KBM-7 (cell line): ENCODE measurements at places on chromosomes 16 and 17.

- DNase-seq = no peak
These were observed 119.6 kb upstream of the PMFBP1 start for GRCh38 chr16:72291531-72291981.

DNA sequence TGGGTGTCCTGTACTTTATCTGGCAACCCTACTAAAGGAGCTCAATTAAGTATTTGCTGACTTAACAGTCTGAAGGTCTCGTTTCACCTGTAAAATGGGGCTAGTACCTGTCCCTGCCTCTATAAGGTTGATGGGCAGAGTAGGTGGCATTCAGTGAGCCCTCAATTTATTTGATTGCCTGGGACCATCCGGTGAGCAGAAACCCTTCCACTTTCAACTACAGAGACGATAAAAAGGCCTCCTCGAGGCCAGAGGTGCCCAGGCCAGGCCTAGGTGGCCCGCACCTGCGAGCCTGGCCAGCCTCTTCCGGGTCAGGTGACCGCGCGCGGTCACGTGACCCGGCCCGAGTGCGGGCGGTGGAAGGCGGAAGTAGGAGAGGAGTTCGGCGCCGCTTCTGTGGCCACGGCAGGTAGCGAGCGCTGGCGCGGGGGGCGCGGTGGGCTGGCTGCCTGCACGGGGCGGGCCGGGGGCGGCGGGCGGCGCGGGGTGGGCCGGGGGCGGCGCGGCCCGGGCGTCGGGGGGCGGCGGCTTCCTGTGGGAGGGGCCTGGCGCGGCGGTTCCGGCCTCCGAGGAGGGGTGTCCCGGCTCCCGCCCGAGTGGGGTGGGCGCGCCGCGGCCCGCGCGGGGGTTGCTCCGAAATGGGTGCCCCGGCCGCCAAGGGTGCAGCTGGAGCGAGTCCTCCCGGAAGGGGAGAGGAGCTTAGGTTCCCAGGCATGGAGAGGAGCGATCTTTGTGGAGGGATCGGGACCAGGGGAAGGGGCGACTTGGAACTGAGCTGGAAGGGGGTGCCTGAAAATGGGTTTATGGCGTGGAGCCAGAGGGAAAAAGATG lies at the start of gene WWP2:
Gene WWP2, plus strand, starts transcription at position 350 of the 831 bp plus-strand sequence. CDS start 24,679 bp downstream, outside the sequence.
- DNase-seq = peak; percentile 85

GRCh38 chr17:45143767-45144198 lies 4.5 kb upstream of the HEXIM1 start:
- DNase-seq = no peak

GRCh38 chr16:79628501-79628975 lies 28.0 kb upstream of the MAF start:
- DNase-seq = peak; percentile 1

DNA sequence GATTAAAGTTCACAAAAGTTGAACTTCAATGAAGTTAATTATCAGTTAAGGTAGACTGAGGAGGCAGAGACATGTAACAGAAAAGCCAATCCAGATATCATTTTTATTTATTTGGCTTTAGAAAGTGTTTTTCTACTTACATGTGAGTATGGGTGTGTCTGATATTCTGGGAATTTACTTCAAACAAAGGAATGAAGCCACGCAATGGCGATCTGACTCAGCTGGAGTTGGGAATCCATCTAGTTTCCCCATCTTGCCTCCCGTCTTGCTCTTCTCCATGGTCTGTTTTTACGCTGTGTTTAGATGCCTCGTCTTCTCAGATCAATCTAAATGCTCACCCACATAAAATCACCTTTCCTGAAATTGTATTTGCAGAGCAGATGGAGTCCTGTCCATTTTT lies 1.7 kb upstream of the KCNJ16 start:
- DNase-seq = no peak

GRCh38 chr17:29342158-29342765 lies 47.9 kb upstream of the TAOK1 start:
- DNase-seq = peak; percentile 77

GRCh38 chr16:84074721-84075120 lies 32.1 kb upstream of the SLC38A8 start:
- DNase-seq = no peak

DNA sequence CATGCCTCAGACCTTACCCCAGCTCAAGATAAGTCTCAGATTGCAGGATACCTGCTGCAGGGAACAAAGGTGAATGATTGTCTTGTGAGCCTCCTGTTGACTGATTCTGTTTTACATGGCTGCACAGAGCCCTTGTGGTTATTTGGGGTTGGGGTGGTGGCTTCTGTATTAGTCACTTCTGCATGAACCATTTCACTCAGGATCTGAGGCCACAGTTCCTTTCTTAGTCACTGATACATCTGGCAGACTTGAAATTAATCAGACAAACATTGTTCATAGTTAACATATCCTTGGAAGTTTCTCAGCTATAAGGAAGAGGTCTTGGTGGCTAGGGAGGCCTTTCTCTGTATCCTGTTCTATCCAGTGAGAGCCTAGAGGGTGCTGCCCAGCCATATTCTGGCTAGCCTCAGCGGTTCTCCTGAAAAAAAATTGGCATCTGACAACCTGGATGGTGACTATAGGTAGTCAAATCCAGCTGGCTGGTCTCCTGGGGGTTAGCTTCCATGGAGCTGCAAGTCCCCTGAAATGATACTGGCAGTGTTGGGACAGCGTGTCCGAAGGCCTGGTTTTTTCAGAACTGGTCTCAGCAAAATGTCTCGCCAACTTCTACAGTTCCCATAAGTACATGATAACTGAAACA lies 8.4 kb upstream of the PLK1 start:
- DNase-seq = no peak

DNA sequence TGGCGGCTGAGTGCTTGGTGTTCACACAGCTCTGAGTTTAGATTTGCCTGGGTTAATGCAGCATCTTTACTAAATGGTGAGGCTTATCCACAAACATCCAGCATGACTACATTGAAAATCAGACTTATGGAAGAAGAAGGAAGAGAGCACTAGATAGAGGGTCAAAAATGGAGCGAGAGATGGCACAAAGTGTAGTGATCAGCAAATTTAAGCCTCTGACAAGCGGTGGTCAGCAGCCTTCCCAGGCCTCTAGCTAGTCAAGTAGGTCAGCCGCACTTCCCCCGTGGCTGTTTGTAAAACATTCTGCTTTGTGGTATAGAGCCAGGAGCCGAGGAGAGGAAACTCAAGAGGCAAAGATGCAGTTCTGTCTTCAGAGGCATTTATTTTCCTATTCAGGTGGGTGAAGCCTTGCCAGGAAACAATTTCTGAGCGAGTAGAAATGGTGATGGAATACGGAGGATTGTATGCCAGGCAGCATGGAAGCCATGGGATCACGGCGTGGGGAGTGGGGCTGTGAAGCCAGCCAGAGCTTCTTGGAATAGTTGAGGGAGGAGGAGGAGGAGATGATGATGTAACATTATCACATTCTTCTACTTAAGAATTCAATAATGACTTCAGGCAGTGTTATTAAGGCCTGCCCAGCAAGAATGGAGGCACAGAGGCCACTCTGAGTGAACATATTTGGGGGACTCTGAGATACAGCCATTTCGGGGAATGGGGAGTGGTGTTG lies 118.9 kb downstream of the MSI2 start:
- no peak for DNase-seq

DNA sequence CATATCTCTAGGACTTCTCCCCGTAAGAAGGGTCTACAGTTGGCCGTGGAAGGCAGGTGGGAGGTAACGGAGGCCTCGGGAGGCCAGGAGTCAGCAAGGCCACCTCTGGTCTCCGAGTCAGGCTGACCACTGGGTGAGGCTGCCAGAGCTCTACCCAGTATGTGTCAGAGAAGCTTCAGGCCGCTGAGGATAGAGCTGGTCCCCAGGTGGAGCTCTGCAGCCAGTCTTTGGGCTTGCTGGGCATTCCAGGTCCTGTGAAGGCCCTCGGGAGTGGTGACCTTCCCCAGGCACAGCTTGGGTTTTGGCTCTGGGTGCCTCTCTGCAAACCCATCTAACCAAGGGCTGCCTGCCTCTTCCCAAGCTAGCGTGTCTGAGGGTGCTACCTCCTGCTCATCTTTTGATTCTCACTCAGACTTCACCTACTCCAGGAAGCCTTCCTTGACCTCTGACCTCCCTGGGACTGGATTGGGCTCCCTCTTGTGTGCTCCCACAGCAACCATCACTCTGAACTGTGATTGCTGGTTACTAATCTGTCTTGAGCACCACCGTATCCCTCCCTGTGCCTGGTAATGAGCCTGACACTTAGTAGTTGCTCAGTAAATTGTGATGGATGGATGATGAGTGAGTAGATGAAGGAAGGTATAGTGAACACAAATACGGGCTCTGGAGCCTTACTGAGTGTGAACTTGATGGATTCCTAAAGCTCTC lies 22.3 kb downstream of the RHBDL3 start:
- DNase-seq = no peak

DNA sequence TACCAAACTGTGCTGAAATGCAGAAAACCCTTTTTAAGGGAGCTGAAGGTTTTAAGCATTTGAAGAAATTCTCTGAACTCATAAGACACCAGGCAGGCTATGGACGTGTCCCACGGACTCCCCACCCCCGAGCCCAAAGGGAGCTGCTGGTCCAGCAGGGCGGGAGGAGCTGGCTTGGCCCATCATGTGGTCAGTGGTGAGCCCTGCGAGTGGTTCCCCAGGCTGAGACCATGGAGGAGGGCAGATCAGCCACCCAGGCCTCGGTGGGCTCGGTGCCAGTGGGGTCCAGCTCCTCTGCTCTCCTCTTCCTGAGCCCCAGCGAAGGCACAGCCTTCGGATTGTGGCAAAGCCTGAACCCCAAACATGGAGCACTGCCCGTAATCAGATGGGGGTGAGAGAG lies 27.0 kb downstream of the LGALS3BP start:
- DNase-seq = no peak
